ENCODE measurements at places on chromosomes 5 and 9. TPM values are rescaled to one million over a fixed set of nuclear protein-coding genes. Genes with fewer than 3 reads are reported as not detected.

GRCh38 chr5:181051841-181052671 lies 12.0 kb downstream of the BTNL9 start:
- no peak for DNase-seq

Gene NR4A3
- total RNA-seq: under 0.01 TPM

- no peak for DNase-seq
These were observed 14.1 kb downstream of the BTNL9 start for GRCh38 chr5:181054138-181054537.

Gene MAP1B
- 41.4 TPM for total RNA-seq

GRCh38 chr9:10930081-10930480 lies 317.3 kb upstream of the PTPRD start:
- DNase-seq: no peak

Gene NPR2
- 0.20 TPM for total RNA-seq

DNA sequence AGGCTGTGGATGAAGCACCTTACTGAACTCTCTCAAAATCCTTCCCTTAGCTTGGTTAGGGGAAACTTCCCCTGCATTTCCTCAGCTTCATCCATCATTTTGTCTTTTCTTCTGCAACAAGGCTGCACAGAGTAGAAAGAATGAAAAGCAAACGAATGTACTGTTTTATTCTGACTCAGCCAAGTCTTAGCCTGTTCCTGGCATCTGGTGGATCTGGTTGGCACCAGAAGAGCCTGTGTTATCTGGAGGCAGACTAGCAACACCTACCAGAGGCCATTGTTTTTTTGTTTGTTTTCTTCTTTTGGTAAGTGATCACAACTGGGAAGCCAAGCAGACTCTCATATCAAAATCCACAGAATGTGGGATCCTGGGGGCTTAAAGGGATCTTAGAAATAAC lies 200.7 kb downstream of the FANCC start:
- no peak for DNase-seq

DNA sequence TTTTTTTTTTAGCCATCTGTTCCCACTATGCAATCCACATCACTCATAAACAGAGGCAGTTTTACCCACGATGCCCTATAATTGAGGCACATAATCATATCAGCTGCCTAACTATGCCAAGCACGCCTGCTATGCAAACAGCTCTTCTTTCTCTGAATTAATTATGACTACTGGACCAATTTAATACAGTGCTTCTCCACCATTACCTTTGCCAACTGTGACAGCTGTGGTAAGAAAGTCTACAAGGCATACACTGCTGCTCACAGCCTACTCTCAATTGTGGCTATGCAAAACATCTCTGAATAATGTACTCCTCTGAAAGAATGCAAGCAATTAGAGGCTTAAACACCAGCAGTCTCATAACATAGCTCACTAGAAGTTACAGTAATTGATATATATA lies 97.1 kb downstream of the DTWD2 start:
- DNase-seq: no peak

Gene STK32A
- under 0.01 TPM for total RNA-seq

Gene GLDC
- 1.8 TPM for total RNA-seq

- no peak for DNase-seq
These were observed 7.1 kb downstream of the SPRY4 start for GRCh38 chr5:142317753-142318152.

Gene SLC6A18
- not detected for total RNA-seq

Gene FOXD4L5
- not detected for total RNA-seq

DNA sequence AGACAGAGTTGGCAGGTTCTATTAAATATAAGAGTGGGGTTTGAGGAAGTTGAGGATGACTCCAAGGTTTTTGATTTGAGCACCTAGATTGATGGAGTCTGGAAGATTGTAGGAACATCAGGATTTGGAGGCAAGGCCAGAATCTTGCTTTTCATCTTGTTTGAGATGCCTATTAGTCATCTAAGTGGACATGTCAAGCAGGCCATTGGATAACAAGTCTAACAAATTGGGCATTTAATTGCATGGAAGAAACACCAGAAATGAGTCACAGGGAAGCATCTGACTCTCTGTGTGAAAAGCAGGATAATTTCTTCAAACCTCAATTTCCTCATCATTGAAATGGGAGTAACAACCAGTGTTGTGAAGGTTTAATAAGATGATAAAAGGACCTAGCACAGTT lies 53.3 kb upstream of the ARL15 start:
- DNase-seq: peak; percentile 40

Gene ECSCR
- total RNA-seq: 472 TPM
